Right renal cortex interstitium (tissue), 3 donors: ENCODE measurements at places on chromosomes 12 and 14. TPM values are rescaled to one million over a fixed set of nuclear protein-coding genes. Genes with fewer than 3 reads are reported as not detected.

GRCh38 chr12:46164186-46164761, 104.6 kb downstream of the SLC38A1 start:
- DNase-seq = no peak

- DNase-seq = no peak
These were observed 482 bp downstream of the TMEM30B start for GRCh38 chr14:61280526-61281185.

DNA sequence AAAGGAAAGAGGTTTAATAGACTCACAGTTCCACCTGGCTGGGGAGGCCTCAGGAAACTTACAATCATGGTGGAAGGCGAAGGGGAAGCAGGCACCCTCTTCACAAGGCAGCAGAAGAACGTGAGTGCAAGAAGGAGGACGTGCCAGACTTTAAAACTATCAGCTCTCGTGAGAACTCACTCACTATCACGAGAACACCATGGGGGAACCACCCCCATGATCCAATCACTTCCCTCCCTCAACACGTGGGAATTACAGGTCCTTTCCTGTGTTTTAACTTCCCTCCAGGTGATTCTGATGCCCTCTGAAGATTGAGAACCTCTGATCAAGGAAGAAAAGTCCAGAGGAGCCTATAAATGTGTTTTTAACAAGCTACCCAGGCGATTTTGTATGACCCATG, 358.7 kb downstream of the MED13L start:
- DNase-seq = no peak

DNA sequence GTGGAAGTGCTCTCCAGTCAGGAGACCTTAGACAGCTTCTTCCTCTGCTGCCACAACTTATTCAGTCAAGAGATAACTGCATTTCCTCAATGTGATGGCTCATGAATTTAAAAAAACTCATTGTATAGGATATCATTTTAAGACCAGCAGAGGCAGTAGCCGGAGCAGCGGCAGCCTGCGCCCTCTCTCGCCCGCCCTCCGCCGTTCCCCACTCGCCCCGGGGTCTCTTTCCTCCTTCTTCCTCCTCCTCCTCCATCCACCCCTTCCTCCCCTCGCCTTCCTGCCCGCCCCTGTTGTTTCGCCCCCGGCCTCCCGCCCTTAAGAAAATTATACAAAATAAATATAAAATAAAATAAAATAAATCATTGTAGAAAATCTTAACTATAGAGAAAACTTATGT, 687.6 kb downstream of the FLRT2 start:
- no peak for DNase-seq

GRCh38 chr12:76144245-76144549, 59.7 kb upstream of the NAP1L1 start:
- DNase-seq = no peak

The KRT80 gene
- polyA plus RNA-seq = 0.64 TPM

- no peak for DNase-seq
These were observed 53.1 kb upstream of the CCDC175 start for GRCh38 chr14:59629444-59630287.

DNA sequence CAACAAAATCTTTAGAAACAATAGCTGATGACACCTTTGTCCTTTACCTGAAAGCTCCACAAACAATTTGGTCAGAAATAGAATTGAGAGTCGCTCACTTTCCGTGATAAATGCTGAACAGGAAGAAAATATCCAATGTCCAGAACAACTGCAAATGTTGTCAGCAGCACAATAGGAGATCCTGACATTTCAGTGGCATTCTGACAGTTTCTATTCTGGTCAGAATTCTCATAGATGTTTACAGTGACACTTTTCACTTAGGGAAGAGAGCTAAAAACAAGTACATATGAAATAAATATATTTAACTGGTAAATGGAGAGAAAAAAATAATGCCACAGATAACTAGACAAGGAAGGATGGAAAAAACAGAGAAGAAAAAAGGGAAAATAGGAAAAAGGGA, 39.1 kb downstream of the MAGOHB start:
- no peak for DNase-seq

- no peak for DNase-seq
These were observed 19.8 kb downstream of the PPM1H start for GRCh38 chr12:62915204-62915529.

DNA sequence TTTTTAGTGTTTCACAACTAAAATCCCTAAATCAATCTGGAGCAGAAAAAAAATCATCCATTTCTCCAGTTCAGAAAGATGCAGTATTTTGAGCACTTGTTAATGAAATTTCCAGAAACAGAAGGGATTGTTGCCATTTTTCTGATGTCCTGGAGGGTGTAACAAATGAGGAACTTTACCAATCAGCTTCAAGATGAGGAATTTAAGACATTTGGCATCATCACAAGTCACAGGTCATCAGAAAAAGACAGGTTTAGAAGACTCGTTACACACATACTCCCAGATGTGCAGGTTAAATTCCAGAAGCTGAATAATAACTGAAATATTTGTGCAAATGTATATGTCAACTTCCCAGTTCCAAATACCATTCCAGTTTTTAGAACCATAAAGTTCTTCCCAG, 482 bp upstream of the PSMC1 start:
- no peak for DNase-seq

DNA sequence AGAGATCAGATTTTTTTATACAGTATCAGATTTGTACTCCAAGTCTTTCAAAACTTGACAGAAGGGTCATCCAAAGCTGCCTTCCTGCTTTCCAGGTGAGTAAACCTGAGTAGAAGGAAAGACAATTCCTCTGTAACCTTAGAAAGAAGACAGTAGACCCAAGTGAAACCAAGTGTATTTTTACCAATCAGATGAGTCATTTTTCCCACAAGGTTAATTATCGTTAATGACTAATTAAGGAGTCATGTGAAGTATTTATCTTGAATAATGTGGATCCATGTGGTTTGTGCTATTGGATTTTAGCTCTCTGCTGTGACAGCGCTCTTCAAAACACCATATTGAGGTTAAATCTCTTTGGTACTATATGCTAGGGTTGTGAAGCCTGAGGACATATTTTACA, 74.0 kb upstream of the PELI2 start:
- DNase-seq = no peak

- no peak for DNase-seq
These were observed 32.4 kb upstream of the HDAC7 start for GRCh38 chr12:47852096-47852571.

The KANSL2 gene
- 55.2 TPM for polyA plus RNA-seq

DNA sequence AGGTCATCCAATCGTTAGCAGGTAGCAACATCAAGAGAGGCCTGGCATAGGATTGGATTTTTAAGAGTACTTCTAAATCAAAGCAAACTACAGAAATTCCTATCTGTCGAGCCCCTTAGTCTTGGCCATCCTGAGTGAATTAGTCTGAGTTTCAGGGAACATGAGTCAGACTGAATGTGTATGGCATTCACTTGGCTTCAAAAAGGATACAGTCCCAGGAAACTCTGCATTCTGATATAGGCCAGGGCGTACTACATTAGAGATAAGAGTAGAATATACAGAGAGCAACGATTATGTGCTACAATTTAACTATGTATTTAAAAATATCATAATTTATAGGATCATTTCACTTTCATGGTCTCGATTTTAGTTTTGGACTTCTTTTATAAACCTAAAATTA, 242.2 kb downstream of the SOX5 start:
- DNase-seq = no peak

The FCF1 gene
- polyA plus RNA-seq = 71.8 TPM

GRCh38 chr12:45546545-45546944, 183.0 kb upstream of the ARID2 start:
- no peak for DNase-seq

GRCh38 chr12:104687823-104688573, 231.2 kb downstream of the CHST11 start:
- DNase-seq = no peak

DNA sequence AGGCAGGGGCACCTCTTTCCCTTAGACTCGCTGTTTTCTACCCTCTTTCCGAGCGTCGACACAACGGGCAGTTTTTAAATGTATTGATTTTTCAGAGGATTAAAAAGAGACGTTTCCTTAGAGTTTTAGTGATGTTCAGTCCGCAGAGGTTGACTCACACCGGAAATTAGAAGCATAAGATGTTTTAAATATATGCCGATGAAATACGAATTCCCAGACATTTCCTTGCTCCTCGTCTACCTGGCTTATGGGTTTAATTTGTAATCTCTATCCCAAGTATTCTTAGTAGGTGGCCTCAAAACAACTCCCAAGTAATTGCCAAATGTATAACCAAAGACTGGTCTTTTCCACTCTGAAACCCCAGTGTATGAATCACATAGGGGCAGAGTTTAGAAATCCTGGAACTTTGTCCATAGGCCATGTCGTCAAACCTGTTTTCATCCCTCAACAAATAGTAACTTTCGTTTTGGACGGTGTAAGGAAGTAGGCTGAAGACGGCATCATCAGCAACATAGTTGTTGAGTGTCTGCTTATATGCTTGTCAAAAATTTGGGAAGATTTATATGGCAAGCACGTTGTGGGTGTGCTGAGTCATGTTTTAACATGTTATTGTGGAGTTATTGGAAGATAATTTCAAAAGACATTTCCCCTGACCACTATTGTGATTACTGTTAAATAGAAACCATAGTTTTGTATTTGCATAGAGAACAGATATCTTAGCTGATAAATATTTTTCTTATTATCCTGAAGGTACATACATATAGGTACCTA, 824 bp downstream of the TBK1 start:
- peak; percentile 18 for DNase-seq

DNA sequence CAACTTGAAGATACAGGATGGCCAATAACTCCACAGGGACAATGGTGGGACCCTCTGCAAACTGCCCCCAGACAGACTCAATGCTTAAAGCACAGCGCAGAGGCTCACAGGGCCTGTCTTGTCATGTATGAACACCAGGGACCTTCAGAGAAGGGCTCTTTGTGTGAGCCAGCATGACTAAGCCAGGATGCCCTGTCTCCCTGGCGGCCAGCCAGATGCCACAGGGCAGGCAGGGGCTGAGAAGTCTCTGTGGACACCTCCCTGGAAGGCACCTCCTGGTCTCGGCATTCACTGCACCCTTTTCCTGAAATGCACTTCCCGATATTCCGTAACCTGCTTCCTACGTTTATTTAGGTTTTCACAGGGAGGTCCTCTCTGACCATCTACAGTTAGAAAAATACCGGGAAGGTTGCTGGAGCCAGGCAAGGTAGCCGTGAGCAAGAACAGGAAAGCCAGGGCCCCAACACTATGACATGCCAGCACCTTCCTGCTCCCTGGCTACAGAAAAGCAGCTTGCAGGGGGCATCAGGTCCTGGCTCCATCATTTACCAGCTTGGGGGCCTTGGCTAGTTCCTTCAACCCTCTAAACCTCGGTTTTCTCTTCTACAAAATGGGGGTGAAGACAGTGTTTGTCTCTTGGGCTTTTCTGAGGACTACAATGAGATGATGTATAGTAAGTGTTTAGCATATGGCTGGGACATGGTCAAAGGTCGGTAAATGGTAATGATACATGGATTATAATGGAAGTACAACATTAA, 65.0 kb downstream of the PITPNM2 start:
- no peak for DNase-seq

The ARG2 gene
- polyA plus RNA-seq = 11.9 TPM

GRCh38 chr12:89756585-89757398, 48.2 kb upstream of the ATP2B1 start:
- no peak for DNase-seq

DNA sequence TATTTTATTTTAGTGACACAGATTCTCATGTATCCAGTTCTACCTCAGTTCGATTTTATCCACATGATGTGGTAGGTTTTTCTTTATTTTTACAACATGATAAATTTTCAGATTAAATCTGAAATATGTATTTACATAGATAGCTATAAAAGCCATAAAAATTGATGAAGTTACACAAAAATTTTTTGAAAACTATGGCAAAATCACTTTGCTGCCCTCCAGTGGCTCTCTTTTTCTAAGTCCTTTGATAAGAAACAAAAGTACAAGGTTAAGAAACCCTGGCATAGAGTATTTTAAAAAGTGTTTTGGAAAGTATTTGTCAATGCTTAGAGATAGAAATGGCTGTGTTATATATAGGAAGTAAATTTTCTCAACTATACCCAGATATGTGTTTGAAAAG, 104.2 kb downstream of the PCNX1 start:
- DNase-seq = no peak
